Activated CD4-positive, alpha-beta T cell treated with anti-CD3 and anti-CD28 coated beads for 1 hour (primary cell): ENCODE measurements at places on chromosomes 1 and 21.

DNA sequence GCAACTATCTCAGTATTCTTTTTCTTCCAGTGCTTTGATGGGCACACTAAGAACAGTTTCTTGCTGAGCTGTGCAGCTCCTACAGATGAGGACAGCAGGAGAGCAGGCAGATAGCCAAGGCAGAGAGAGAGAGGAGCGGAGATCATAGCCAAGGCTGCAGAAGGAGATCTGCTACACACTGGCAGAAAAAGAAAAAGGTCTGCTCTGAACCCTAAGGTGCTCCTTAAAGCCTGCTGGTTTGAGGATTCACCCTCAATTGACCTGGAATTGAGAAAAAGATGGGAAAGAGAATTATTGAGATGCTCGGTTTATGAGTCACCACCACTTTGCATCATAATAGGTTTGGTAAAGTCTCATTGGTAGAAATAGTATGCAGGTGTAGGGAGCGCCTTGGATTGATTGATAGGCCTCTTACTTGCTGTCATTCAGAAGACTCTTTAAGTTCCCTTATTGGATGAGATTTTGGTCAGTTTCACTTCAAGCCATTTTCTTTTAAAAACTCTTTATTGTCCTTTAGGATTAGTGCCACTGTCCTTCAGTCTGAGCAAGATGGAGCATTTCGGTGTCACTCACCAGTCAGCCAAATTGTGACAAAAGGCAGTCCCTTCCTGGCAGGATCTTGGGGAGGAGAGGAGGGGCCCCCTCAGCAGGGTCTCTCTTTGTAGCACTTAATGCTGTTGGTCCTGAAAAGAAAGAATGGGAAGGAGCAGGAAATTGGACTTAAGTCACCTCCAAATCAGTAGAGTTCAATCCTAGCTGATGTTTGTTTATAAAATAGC is 685.0 kb downstream of the ADGRL2 start:
- no peak for DNase-seq

- DNase-seq, result no peak
These were observed 169.3 kb upstream of the CSF3R start for GRCh38 chr1:36652011-36652410.

GRCh38 chr1:118918940-118919259 is 69.2 kb downstream of the TBX15 start:
- no peak for DNase-seq

DNA sequence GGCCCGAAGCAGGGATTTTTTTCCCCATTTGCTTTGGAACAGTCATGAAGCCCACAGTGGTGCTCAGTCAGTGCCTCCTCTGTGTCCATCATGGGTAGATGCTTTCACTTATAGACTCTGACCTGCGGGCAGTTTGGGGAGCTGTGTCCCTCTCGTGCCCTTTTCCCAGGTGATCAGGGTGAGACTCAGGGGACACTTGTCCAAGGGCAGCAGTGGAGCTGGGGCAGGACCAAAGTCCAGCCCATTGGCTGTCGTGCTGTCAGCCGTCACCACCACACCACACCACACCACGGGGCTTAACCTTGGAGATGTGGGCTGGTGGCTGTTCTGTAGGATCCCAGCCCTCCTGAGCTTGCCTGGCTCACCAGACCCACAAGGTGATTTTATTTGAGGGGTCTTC is 34.9 kb downstream of the SIM2 start:
- no peak for DNase-seq

- DNase-seq, result no peak
These were observed 841.8 kb upstream of the ADGRL4 start for GRCh38 chr1:79848316-79848715.

DNA sequence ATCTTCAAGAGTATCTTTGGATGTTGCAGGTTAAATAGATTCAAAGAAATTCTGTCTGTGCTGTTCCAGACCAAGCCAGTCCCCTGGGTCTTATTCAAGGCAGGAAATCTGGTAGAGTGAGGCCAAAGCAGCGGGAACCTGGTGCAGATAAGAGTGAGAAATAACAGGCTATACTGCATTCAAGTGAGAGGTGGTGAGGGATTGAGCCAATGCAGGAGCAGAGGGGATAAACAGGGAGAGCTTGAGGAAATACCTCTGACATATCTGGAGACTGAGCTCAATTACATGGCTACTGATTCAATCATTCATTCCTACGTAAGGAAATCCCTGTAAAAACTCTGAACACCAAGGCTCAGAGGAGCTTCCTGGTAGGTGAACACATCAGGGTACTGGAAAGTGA is 17.2 kb upstream of the PSMA5 start:
- no peak for DNase-seq

- no peak for DNase-seq
These were observed 16.3 kb upstream of the ERVH48-1 start for GRCh38 chr21:42941696-42942085.

GRCh38 chr1:226220473-226221189 is 2.8 kb upstream of the MIXL1 start:
- no peak for DNase-seq

- no peak for DNase-seq
These were observed 66.7 kb upstream of the ABCD3 start for GRCh38 chr1:94351481-94351880.

DNA sequence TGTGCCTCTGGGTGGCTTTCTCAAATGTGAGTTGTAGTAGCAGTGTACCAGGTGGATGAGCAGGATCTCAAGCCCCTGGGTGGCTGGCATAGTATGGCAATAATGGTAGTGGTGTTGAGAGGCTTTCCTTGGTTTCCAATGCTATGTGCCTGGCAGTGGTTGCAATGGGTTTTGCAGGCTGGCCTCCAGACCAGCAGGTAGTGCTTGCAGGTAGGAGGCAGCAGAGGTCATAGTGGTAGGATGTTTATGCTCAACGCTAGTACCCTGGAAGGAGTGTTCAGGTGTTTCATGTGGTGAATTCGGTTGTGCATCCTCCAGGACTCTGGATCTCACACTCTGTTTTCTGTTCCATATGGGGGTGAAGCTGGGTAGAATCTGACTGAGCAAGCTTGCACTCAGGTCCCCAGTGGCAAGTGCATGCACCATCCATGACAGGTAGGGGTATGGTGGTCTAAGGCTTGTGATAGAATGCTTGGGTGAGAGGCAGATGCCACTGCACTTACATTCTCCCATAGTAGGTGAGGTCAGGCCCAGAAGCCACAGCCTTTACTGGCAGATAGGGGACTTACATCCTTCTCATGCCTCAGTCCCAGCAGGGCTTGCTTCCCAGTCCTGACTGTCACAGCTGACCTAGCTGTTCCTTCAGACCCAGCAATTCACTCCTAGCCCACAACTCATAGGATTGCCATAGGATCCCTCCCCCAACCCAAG is 410.5 kb upstream of the LRRC7 start:
- DNase-seq, result no peak

DNA sequence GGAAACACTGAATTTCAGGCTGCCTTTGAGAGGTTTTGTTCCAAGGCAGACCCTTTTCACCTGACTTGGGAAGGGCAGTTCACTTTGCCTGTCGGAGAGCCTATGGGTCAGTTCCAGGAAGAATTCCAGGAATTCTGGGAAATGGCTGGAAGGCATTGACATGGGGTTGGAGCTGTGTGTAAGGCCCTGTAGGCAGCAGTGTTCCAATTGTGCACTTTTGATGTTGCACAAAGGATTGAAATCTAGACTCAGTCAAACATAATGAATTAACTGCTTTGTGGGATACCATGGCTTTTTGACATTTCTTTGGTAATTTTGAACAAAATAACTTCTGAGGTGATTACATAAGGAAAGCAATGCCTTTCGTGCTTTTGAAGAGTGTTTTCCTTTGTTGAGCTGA is 184.6 kb downstream of the SDCCAG8 start:
- DNase-seq, result no peak

GRCh38 chr21:42465008-42465802 is 30.8 kb downstream of the RSPH1 start:
- no peak for DNase-seq

- DNase-seq, result no peak
These were observed 388.4 kb downstream of the DISC1 start for GRCh38 chr1:232014941-232015340.

DNA sequence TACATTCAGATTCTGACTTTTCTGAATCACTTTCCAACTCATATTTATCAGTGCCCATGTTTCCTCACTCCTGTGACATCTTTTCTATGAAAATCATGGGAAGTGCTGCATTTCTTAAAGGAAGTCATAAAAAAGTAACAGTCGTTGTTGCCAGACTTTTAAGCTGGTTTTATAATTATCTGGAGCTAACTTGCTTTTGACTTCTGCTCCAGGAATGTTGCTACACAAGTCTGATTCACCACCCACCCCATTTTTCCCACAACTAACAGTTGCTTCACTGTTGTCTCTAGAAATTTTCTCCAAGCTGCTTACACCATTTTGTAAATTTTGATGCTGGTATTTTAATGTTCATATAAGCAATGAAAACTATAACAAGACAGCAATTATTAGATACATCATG is 12.2 kb downstream of the FCRLB start:
- DNase-seq, result no peak

- DNase-seq, result no peak
These were observed 18.6 kb upstream of the BCL10 start for GRCh38 chr1:85295006-85295431.

- DNase-seq, result no peak
These were observed 201.5 kb downstream of the S1PR1 start for GRCh38 chr1:101438359-101438758.

GRCh38 chr1:174690266-174690665 is 242.5 kb downstream of the GPR52 start:
- no peak for DNase-seq

GRCh38 chr1:110647254-110647891 is 27.4 kb downstream of the KCNA3 start:
- DNase-seq, result no peak

DNA sequence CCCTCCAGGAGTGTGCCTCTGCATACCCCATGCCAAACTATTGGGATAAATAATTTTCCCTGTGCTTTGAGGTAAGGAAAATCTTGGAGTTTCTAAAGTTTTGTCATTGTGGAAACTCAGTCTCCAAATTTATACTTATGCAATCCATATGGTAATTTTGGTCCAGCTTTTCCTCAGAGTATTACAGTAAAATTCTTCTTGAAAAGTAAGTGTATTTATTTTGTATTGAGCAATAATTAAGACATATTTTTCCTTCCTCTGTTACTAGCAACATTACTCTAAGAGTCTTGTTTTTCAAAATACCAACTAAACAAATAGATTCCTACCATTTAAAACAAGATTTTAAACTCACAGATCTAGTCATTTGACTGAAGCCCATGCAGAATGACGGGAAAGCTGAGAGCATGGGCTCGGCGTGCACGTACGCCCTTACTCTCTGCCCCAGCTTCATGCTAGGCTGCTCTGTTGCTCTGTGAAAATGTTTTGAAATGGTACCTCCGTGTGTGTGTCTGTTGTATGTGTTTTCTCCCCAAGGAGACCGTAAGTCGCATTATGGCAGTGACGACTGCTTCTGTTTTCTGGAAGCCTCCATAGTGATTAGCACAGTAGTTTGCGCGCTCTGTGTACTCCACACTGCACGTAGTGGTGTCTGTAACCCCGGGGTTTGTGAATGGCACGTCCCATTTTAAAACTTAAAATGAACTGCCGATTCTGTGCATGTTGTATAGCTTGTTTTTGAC is 165.3 kb downstream of the SDCCAG8 start:
- DNase-seq, result no peak

- DNase-seq, result no peak
These were observed 144.1 kb downstream of the DISC1 start for GRCh38 chr1:231770506-231771175.

DNA sequence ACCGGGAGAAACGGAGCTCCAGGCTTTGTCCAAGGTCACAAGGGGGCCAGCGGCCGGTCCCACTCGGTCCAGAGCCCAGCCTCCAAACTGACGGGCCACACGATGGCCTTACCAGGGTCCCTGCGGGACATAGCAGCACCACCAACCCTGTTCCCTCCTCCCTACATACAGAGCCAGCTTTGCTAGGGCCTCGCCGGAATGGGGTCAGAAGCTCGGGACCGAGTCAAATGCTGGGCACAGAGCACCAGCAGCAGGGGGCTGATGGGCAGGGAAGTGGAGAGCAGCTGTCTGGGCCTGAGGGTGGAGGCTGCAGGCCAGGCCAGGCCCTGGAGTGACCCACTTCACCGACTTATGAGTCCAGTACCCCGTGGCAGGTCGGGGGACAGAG is 14.9 kb upstream of the TTC39A start:
- DNase-seq, result no peak

DNA sequence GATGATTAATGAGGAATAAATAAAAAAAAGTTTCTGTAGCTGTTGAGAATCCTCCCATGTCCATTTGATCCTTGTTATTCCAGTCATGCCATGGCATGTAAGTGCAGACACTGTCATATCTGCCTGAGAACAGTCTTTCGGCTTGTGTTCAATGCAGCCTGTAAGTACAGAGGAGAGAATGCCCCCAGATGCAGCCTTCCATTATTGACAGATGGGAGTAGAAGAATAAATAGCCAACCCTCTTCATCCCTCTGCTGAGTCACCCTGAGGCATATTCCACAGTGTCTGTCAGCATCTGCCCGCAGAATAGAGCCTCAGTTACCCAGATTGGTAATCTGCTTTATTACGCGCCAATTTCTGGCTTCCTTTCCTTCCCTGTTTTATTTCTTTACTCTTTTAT is 139.4 kb downstream of the LRRC7 start:
- no peak for DNase-seq

DNA sequence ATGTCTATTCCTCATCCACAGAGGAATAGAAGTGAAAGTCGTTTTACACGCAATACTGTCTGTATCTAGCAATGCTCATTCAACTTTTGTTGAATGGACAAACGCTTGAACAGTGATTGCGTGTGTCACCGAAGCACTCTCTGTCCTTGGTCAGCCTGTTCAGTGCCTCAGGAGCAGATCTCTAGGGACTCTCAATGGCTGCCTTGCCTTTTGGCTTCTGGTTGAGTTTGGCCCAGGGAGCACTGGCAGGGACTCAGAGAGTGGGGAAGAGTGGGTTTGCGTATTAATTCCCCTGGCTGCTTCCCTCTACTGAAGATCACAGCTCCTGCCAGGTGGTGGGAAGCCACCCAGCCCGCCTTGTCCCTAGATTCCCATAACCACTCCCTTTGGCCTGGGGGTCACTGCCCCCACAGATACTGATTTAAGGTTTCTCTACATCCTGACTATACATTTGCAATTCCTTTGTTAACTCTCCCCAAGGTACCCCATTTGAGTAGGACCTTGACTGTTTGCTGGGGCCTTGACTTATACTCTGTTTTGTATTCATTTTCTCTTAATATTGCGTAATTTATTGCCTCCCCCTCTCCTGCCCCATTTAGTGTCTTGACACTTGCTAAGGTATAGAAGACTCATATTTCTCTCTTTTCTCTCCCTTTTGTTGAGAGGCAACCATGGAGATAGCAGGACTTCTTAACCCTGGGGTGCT is 61.7 kb upstream of the USP24 start:
- no peak for DNase-seq

DNA sequence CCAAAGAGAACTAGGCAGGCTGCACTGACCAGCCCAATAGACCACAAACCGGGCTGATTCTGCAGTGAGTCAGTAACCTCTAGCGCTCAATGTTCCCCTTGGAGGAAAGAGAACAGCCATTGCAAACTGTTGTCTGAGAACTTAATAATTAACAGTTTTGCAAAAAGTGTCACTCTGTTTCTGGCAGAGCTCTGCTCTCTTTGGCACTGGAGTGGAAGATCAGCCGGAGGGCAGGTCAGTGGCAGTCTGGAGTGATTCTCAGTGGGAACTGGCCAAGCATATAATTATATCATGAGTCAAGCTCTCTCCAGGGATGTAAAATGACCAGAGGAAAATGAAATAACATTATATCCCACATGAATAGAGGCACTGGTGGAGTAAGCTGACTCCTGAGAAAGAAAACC is 238.3 kb downstream of the HLX start:
- no peak for DNase-seq
